ENCODE measurements at places on chromosomes 5 and 9.

- no peak for DNase-seq
Observed at GRCh38 chr5:264338-264737, 7.1 kb upstream of the PDCD6 start.

DNA sequence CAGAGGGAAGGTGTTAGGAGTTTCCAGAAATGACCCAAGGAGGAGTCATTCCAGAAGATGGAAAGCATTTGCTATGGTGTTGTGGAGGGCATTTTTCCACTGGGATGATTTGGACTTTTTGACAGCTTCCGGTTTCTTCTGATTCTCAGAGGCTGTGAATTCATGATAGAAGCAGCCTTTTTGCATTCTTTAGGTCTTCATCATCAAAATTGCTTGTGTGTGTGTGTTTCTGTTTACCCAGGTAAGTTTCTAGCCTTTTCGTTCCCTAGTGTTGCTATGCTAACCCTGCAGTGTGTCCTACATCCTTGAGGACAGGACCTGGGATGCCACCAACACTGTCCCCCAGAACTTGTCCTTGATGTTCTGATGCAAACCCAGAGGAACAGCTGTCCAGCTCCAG, 19.6 kb downstream of the IRX1 start:
- DNase-seq: no peak

- DNase-seq: no peak
Observed at GRCh38 chr9:99210572-99210971, 11.2 kb downstream of the ALG2 start.

GRCh38 chr5:178941361-178941760, 363 bp downstream of the ZNF454 start:
- peak; percentile 51 for DNase-seq

DNA sequence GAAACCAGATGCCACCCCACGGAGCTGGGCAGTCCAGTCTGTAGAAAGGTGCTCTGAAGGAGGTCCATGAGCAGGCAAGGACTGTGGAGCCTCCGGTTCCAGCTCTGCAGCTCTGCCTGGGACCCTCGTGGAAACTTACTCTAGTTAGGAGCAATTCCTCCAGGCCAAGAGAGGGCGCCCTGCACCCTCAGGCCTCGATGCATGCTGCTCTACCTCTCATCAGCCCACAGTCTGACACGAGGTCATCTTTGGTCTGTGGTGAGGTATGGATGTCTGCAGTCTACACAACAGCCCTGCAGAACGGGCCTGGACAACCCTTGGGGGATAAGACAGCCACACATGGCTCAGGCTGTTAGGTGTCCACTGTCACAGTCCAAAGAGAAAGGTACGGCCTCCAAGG, 50.6 kb upstream of the UBTD2 start:
- no peak for DNase-seq

DNA sequence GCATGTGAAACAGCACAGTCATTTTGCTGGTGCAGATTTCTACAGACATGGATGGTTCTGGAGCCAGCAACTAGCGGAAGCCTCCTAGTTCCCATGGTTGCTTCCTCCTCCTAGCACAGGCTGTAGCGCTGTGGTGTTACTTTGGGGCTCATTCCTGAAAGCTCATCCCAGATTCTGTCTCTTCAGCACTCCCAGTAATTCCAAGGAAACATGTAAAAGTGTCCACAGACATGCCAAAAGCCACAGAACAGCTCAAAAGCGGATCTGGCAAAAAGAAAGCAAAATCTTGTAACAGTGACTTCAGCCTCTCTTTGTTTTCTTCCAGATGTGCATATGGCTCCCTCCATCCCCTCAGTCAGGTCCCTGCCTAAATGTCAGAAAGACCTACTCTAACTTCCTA, 144.1 kb downstream of the CEP120 start:
- no peak for DNase-seq

DNA sequence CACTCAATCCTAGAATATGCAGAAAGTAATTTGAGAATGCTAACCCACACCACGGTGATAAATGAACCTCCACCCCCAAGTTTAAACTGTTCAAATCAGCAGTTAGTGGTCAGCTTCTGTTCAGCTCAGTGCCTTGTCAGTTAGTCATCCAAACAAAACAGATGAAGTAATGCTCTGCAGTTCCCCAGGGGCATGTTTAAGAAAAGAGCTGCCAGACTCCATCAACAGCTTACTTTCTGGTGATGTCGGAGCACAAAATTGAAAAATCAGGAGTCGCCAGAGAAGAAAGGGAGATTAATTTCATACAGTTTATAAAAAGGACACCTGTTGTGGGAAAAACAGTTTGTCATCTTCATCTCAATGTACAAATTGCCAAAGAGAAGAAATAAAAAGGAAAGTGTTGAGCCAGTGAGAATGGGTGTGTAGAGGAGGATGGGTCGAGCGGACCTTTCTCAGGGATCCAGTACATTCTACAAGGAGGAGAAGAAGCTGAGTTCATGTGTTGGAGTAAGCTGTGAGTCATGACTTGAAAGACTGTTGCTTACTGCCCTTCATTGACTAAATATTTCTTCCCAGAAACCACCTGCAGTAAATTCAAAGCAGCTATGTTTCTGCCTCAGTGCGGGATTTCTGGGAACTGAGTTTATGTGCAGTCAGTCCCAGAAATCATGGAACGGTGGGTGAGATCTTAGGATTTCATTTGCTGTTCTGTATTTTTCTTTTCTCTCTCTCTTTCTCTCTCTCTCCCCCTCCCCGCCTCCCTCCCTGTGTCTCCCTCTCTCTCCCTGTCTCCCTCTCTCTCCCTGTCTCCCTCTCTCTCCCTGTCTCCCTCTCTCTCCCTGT, 13.7 kb downstream of the TRIO start:
- DNase-seq: no peak

GRCh38 chr5:40831346-40832210, 3.4 kb downstream of the RPL37 start:
- no peak for DNase-seq

DNA sequence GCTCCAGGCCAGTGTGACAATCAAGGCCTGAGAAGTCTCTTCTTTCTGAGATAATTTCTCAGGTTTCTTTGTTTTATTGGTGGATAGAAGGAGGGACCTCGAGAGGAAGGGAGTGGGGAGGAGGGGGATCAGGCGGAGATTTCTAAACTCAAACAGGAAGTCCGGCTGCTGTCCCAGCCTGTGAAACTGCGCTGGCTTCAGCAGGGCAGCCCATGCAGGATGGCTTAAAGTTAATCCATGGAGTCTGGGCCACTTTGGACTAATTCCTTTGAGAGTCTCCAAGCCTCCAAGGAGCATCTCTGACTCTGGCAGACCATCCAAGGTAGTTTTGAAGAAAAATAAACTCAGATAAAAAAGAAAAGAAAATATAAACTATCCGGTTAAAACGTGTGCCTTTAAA, 378.5 kb downstream of the MLLT3 start:
- DNase-seq: no peak

DNA sequence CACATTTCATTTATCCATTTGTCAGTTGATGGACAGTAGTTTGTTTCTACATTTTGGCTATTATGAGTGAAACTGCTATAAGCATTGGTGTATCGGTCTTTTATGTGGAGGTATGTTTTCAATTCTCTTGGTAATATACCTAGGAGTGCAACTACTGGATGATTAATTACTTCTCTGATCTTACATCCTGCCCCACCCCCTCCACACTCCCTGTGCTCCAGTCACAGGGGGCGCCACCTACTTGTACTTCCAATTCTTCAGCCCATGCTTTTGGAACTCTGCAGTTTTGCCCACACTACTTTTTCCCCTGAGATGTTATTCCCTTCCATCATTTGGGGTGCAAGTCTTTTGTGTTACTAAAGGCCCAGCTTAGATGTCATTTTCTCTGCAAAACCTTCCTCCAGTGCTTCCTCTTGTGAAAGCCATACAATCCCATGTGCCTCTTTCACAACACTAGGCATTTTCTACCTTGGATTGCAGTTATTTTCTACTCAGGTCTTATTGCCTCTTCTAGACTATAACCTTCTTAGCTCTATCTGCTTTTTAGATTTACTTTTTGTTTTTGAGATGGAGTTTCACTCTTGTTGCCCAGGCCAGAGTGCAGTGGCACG, 42.1 kb downstream of the SEC61B start:
- no peak for DNase-seq

- DNase-seq: no peak
Observed at GRCh38 chr9:95611354-95611753, 94.6 kb upstream of the PTCH1 start.

- no peak for DNase-seq
Observed at GRCh38 chr5:411728-412127, 31.2 kb upstream of the EXOC3 start.

- no peak for DNase-seq
Observed at GRCh38 chr9:100063185-100063584, 35.6 kb downstream of the ERP44 start.

DNA sequence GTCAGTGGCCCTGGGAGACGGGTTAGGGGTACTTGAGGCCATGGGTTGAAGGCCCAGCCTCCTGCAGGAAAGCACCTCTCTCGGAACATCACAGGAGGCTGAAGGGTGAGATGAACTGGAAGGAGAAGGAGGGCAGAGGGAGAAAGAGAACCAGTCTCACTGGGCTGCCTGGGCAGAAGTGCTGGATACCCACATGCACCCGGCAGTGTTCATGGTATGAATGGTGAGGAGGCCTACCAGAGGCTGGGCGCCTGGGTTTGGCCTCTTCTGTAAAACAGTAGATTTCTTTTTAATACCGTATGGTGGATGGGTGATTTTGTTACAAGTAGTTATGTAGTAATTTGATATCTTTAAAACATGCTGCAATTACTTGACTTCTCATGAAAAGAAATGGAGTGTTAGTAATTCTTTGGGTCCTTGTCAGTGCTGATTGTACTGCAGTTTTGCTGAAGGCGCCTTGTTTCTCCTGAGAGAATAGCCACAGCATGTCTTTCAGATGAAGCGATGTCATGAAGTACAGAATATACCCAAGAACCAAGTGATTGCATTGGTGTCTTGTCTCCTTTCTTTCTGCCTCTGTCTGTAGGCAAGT, 258.6 kb downstream of the FANCC start:
- no peak for DNase-seq

DNA sequence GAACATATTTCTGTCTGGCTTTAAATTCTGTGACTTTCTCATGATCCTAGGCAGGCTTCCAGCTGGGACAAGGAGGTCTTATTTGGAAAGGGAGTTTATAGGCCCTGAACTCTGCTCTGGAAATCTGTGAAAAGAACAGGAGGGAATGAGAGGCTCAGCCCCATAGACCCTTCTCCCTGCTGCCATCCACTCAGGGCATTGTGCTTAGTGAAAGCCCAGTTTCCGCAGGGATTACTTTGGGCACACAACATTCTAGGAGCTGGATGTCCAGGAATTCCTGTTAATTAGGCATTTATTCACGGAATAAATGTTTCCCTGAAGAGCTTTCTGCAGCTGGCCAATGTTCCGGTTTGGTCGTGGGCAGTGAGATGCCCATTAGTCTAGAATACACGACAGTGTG, 32.7 kb upstream of the COL15A1 start:
- DNase-seq: no peak

DNA sequence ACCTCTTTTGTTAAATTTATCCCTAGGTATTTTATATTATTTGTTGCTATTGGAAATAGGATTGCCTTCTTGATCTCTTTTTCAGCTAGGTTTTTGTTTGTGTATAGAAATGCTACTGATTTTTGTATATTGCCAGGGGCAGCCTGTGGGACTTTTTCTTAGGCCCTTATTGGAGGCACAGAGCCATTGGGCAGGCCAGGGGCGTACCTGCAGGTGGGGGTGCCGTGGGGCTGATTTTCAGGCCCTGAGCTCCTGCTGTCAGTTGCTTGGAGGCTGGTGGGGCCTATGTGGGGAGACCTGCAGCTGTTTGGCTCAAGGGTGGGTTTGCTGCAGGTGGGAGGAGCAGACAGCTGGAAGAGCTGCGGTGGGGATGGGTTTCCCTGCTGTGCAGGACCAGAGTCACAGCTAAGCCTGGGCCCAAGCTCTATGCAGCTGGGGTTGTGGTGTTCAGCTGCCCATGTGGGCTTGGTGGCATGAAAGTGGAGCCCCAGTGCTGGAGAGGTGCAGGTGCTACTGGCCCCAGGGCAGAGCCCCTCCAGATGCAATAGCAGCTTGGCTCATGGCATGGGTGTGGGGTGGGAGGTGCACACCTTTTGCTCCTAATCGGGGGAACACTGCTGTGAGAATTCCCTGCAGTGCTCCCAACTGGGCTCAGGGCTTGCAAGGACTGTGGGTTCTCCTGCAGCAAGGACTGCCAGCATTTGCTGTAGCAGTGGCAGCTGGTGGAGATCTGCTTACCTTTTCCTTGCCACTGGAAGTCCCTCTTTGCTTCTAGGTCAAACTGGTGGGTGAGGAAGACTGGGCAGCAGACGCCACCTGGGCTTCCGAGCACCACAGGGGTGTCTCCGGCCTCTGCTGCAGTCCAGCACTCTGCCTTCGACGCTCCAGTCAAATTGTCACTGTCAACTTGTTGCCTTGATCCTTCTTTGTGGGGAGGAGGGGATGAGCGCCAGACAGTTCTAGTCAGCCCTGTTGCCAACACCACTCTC, 7.6 kb upstream of the CLPTM1L start:
- no peak for DNase-seq

- no peak for DNase-seq
Observed at GRCh38 chr9:106350777-106351176, 512.2 kb upstream of the ZNF462 start.

- peak; percentile 93 for DNase-seq
Observed at GRCh38 chr5:122908662-122909061, 63.2 kb downstream of the SNX24 start.

DNA sequence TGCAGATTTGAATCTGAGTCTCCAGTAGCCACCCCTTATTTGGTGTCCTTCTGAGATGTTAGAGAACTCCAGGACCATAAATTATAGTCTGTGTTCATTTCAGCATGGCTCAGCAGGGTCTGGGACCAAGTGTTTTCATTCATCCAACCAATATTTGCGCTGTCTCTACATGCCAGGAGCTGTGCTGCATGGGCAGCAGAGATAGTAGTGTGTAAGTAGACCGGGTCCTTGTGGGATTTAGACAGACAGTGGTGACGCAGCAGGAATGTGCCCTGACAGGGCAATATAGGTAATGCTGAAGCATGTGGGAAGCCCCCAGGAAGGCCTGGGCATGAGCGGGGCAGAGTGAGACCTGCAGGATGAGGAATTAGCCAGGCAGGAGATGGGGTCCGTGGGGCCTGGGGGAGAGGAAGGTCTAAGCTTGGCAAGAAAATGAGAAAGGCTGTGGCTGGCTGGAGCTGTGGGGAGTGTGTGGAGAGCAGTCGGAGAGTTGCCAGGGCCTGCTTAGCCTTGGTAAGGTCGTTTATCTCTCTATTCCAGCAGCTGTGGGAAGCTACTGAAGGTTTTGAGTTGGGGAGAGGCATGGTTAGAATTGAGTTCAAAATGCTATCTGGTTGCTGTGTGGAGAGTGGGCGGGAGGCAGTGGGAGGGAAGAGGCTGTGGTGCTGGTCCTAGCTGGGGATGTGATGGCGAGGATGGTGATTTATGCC, 16.8 kb downstream of the STXBP1 start:
- no peak for DNase-seq
